ENCODE measurements at places on chromosomes 12 and 14. TPM values are rescaled to one million over a fixed set of nuclear protein-coding genes. Genes with fewer than 3 reads are reported as not detected.

DNA sequence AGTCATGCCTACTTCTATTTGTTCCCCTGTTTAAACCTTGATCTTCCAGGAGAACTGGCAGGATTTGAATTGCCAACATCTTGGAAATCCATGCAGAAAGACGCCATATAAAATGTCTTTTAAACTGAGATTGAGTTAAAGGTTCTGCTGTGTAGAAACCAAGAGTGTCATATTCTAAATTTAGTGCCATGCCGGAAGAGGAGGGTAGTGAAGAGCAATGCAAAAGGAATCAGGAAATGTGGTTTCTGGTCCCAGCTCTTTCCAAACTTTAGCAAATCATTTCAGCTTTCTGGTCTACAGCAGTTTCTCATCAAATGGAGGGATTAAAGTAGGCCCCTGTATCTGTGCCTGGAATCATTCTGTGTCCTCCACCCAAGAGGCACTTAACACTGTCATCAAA, 85.7 kb downstream of the BTG1 start:
- peaks cover 53% of the 10 kb centered on the region for H3K4me1 ChIP-seq
- no peaks in the 10 kb centered on the region for H3K27me3 ChIP-seq
- H3K27ac ChIP-seq: no peak overlapping the region
- H3K4me3 ChIP-seq: no peak overlapping the region

DNA sequence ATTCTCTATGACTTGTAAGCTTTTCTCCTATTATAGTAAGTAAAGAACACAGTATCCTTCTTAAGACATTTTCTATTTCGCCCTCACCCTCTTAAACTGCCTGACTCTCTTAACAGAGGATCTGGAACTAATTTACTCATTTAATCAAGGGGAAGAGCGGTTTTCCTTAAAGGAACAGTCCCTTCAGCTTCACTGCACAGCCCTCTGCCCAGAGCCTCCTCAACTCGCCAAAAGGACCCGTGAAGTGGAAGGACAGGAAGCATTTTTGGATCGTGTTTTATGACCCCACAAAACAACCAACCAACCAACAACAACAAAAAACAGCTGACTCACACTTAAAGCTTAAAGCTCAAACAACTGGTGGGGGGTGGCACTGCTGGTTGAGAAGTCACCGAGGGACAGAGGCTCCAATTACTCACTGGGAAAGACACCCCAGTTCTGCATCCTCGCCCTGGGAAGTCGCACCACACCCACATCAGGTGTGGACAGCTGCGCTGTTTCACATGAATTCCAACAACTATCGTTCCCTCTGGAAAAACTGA, 35.7 kb downstream of the NID2 start:
- no peak for DNase-seq
- no peak overlapping the region for H3K4me3 ChIP-seq
- H3K4me1 ChIP-seq: no peaks in the 10 kb centered on the region
- no peaks in the 10 kb centered on the region for H3K36me3 ChIP-seq
- no peaks in the 10 kb centered on the region for H3K27me3 ChIP-seq

DNA sequence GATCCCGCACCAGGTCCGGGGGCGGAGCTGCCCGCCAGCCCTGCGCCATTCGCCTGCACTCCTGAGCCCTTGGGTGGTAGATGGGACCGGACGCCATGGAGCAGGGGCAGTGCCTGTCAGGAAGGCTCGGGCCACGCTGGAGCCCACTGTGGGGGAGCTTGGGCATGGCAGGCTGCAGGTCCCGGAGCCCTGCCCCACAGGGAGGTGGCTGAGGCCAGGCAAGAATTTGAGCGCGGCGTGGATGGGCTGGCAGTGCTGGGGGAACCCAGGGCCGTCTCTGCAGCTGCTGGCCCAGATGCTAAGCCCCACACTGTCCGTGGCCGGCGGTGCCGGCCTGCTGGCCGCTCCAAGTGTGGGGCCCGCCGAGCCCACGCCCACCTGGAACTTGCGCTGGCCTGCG, 260.0 kb downstream of the NPAS3 start:
- no peak for DNase-seq
- no peaks in the 10 kb centered on the region for H3K36me3 ChIP-seq
- no peak overlapping the region for H3K27ac ChIP-seq
- H3K27me3 ChIP-seq: no peaks in the 10 kb centered on the region

DNA sequence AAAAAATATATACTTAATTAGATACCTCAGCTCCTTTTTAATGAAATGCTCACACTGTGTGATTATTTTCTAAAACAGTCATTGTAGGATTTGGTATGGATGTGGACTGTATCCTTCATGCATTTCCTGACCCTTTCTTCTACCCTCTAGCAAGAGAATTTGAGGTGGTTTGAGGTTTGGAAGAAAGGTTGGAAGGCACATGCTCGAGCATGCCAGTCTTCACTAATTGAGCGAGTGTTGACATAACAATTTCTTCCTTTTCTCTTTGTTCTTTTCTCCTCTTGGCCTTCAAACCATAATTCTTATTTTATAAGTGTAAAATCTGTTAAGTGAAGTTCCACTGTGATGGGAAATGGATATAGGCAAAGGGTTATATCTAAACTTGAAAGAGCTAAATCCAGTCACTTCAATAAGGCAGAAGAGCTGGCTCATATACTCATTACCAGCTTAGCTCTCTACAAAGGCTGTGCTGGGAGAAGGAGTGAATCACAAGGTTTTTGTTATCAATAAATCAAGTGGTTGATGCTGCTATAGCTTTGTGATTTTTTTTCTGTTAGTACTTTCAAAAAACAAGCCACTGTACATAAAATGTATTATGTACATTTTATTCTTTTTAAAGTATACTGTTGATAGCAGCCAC, 16.2 kb upstream of the PTHLH start:
- no peak overlapping the region for H3K4me3 ChIP-seq
- no peaks in the 10 kb centered on the region for H3K36me3 ChIP-seq
- no peaks in the 10 kb centered on the region for H3K4me1 ChIP-seq
- no peak overlapping the region for H3K27ac ChIP-seq
- no peaks in the 10 kb centered on the region for H3K27me3 ChIP-seq

- H3K4me1 ChIP-seq: no peaks in the 10 kb centered on the region
- H3K36me3 ChIP-seq: no peaks in the 10 kb centered on the region
- no peak for DNase-seq
- no peaks in the 10 kb centered on the region for H3K27me3 ChIP-seq
- H3K4me3 ChIP-seq: no peak overlapping the region
Measured at GRCh38 chr14:81751198-81751597, 217.5 kb upstream of the SEL1L start.

DNA sequence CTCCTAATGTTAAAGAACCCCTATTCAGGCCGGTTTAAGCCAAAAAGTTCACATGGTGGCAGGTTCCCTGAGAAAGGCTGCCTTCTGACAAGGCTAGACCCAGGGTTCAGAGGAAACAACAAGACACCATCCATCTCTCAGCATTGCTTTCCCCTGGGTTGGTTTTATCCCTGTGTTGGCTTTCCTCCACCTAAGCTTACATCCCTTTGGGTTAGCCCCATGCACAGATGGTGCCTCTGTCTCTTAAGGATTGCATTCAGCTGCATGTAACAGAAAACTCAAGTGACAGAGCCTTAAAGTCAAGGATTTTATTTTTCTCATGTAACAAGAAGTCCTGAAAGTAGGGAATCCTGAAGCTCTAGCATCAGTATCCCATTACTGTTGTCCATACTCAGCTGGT, 42.8 kb upstream of the RIN3 start:
- H3K27me3 ChIP-seq: no peaks in the 10 kb centered on the region
- H3K4me1 ChIP-seq: no peaks in the 10 kb centered on the region
- H3K4me3 ChIP-seq: no peak overlapping the region
- no peak overlapping the region for H3K27ac ChIP-seq
- no peak for DNase-seq

GRCh38 chr14:34361504-34362011, 100.5 kb downstream of the SPTSSA start:
- H3K36me3 ChIP-seq: no peaks in the 10 kb centered on the region
- H3K4me3 ChIP-seq: no peak overlapping the region
- no peaks in the 10 kb centered on the region for H3K4me1 ChIP-seq
- H3K27me3 ChIP-seq: no peaks in the 10 kb centered on the region

- no peak overlapping the region for H3K27ac ChIP-seq
- no peaks in the 10 kb centered on the region for H3K27me3 ChIP-seq
- DNase-seq: no peak
- H3K36me3 ChIP-seq: no peaks in the 10 kb centered on the region
Measured at GRCh38 chr12:61414470-61414869, 845.7 kb upstream of the USP15 start.

Gene P2RX2
- polyA plus RNA-seq: not detected

Gene LRRIQ1
- polyA plus RNA-seq: not detected

Gene CMTM5
- not detected for polyA plus RNA-seq

Measured in naive thymus-derived CD4-positive, alpha-beta T cell (primary cell).